Mesothelial cell of epicardium (in vitro differentiated cells): ENCODE measurements at places on chromosomes 3 and 15. TPM values are rescaled to one million over a fixed set of nuclear protein-coding genes. Genes with fewer than 3 reads are reported as not detected.
A peak's percentile ranks its signal among the peaks of the same experiment; 100 is the strongest.

TEX55 gene
- total RNA-seq: not detected in 3 replicates

CYP8B1 gene
- total RNA-seq: not detected in 3 replicates

CPA3 gene
- total RNA-seq: 0.13 TPM in 1 of 3 replicates, not detected in the others

- DNase-seq: no peak
Measured at GRCh38 chr3:71511037-71511436, 72.5 kb downstream of the FOXP1 start.

GRCh38 chr3:103672346-103672745 is 1237.5 kb downstream of the ZPLD1 start:
- no peak for DNase-seq

- DNase-seq: peak; percentile 71
Measured at GRCh38 chr15:48963524-48964113, at the start of gene SHC4. Gene SHC4 (minus strand): TSS chr15:48963919. CDS start chr15:48963015, 904 bp downstream.

GRCh38 chr3:148605521-148605920 is 92.2 kb upstream of the AGTR1 start:
- no peak for DNase-seq

DNA sequence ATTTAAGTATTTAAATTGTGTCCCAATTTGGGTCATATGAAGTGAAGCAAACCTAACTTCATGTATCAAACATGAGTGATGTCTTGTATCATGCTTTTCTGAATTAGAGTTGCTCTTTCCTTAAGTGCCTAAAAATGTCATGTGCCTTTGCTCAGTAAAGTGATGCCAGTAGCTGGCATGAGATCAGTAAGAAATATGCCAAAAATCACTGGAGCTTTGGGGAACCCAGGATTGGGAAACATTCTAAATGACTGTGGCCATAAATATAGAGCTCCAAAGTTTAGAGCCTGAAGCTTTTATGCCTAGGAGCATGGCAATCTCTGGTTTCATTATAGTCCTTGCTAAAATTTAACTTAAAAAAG is 33.8 kb downstream of the RBMS3 start:
- DNase-seq: no peak

DNA sequence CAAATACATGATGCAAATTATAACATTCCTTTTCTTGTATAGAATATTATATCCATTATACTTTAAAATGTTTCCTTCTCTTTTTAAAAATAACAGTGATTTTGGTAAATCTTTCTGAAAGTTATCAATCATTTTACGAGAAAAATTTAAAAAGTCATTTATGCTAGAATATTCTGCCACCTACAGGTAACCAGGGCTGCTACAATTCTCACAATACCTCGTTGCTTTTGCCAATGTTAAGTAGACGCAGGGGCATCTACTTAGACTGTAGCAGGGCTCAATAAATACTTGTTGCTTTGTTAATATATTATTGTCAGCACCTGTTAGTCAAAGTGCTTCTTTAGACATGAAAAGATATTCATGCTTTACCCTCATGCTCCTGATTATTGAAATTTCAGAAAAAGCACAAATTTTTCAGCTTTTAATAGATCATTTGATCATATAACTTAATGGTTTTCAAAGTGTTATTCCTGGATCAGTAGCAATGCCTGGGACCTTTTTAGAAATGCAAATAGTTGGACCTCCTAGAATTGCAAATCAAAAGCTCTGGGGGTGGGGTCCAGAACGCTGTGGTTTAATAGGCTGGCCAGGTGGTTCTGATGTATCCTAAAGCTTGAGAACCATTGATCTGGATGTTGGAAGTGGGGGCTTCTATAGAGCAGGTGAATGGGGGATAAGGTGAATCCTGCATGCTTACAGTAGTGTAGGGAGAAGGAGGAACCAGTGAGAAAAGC is 223.6 kb upstream of the PDZRN3 start:
- no peak for DNase-seq

DNA sequence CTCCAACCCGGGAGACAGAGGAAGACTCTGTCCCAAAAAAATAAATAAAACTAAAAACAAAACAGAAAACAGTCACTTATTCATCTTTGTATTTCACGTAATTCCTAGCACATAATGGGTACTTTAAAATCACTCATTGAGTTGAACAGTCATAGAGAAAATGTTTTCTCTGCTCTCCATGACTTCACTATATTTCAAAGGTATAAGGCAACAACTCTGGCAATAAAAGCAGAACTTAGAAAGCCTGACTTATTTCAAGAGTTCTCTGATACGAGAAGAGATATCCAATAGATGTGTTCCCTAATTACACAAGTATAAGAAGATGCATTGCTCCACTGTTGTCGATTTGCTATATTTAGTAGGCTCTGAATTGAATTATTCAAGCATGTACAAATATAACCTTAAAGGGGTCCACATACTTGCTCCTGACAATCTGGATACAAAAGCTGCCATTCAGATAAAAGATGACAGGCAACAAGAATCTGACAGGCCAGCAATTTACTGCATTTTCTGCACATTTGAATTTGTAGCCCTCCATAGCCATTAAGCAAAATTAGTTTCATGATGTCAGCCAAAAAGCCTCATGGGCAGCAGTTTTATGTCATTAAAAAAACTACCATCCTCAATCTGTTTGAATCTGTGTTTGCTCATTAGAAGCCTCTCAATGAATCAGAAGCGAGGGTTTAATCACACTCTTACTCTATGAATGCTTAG is 47.9 kb downstream of the PEAK1 start:
- DNase-seq: no peak

DNA sequence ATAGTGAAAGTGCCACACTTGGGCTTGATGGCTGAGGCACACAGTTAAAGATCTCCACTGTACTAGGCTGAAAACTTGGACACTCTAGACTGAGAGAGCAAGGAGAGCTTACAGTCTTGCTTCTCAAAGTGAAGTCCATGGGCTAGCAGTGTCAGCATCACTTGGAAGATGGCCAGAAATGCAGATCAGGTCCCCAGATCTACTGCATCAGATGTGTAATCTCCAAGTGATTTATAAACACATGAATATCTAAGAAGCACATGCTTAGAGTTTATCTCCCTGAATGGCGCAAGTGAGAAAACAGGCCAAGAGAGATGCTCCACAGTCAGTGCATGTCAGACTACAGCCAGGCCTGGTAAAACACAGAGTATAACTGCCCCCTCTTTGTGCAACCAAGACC is 308.6 kb downstream of the CLSTN2 start:
- DNase-seq: no peak

DNA sequence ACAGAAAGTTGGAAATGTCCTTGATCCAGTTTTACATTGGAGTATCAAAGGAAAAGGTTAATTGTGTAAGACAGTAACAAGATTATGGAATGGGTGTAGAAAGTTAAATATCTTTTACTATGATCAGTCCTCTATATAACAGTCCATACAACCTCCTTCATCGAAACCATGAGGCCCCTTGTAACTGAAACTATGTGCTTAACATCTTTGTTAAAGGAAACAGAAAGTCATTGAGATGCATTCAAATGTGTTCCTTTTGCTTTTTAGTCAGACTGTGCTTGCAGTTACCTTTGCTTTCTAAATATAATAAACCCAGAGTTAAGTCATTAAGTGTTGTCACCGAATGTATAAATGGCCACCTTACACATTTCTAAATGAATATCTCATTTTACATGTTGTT is 1298.5 kb downstream of the ROBO2 start:
- DNase-seq: no peak

DNA sequence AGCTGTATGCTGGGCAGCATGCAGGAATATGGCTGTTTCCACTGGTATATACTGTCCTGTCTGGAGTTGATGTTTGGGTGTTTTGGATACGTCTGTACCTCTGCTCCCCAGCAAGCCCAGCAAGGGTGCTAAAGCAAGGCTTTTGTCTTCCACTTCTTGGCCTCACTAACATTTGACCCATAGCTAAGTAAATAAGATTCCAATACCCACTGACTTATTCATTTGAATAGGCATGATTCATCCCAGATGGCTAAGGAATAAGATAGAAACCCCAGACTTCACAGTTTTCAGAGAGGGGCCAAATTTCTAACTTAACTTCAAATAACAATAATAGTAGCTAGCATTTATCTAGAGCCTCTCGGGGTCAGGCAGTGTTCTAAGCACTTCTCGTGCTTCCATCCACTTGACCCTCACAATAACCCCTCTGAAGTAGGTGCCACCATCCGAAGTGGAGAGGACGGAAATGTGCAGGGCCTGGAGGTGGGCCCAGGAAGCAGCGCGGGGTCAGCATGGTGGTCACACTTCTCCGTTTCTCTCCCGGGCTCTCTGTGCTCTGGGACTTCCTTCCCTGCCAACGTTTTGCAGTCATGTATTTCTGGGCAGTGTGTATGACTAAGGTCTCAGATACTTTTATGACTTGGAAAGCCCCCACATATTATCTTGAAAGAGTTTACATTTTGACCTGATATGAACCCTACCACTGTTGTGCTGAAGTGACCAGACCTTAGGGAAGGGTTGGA is 39.3 kb downstream of the LRRK1 start:
- DNase-seq: no peak

- no peak for DNase-seq
Measured at GRCh38 chr3:154884952-154885351, 195.2 kb upstream of the MME start.

DNA sequence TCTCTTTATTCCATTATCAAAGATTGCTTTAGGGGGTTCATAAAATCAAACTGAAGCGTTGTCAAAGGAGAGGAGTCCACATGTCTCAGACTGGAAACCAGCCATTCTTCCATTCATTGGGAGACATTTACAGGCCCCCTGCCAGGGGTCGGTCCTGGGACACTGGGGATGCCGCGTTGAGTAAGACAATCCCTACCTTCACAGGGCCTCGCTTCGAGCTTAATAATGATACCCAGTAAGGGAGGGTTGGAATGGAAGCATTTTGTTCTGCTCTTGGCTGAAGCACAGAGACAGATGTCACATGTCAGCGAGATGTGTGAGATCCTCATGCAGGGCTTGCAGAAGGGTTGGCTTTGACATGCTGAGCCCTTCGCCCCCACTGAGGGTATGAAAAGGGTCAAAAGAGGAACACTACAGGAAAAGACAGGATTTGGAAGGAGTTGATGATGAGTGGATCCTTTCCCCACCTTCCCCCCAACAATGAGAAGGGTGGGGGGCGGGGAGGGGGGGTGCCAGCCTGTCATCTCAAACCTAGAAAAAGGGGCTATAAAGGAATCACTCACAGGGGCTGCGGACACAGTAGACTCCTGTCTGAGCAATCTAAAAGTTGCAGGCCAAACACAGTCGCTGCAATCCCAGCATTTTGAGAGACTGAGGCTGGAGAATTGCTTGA is 25.6 kb upstream of the ARL8B start:
- DNase-seq: no peak

DNA sequence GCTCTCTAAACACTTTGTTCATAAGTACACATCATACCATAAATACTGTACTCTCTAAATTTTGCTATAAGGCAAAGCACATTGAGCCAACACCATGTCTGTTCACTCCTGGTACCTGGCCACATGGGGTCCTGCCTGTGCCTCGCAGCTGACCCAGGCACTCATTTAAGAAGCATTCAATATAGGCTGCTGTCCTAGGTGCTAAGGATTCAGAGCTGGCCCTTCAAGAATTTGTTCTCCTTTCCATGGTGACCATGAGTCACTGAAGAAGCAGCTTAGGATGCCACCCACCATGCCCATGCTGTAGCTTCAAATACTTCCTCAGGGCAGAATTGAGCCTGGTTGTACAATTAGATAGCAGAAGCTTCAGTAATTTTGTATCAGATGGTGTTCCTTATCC is 119.2 kb upstream of the ZBED2 start:
- no peak for DNase-seq

GRCh38 chr3:37053753-37054152 is 60.4 kb downstream of the MLH1 start:
- DNase-seq: no peak

- no peak for DNase-seq
Measured at GRCh38 chr15:70151462-70151861, 53.7 kb upstream of the TLE3 start.

- DNase-seq: no peak
Measured at GRCh38 chr3:154022606-154023005, 98.6 kb upstream of the ARHGEF26 start.

DNA sequence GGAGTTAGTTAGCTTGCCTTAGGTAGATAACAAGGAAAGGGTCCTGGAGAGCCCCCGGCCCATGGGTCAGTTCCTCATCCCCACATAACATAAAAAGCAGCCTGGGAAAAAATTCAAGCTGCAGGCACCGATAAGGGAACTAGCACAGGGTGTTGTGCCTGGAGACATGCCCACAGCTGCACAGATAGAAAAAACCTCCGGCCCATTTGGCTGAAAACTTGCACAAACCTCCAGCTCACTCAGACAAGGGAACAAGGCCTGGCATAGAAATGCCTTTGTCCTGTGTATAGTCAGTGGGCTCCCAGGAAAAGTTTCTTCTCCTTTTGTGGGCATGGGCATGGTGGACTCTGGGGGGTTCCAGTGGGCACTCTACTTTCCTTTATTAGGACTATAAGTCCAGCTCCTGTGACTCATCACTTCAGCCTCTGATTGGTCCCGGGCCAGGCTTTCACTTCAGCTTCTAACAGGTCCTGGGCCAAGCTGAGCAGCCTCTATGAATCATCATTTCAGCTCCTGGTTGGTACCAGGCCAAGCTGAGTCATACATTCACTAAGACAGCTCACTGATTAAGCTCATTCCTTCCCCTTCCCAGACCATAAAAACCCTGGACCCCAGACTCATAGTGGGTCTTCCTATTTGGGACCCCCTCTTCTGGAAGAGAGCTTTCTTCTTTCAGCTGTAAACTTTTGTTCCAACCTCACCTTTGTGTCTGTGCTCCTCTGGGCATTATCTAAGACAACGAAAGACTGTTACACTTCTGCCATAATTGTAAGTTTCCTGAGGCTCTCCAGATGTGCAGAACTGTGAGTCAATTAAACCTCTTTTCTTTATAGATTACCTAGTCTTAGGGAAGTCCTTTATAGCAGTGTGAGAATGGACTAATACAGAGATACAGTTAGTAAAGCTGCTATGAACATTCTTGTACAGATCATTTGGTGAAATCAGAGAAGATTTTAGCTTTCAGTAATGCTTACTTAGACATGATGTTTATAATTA is 348.0 kb upstream of the DPPA4 start:
- DNase-seq: no peak

- no peak for DNase-seq
Measured at GRCh38 chr15:82995938-82996337, 9.9 kb downstream of the RAMAC start.

DNA sequence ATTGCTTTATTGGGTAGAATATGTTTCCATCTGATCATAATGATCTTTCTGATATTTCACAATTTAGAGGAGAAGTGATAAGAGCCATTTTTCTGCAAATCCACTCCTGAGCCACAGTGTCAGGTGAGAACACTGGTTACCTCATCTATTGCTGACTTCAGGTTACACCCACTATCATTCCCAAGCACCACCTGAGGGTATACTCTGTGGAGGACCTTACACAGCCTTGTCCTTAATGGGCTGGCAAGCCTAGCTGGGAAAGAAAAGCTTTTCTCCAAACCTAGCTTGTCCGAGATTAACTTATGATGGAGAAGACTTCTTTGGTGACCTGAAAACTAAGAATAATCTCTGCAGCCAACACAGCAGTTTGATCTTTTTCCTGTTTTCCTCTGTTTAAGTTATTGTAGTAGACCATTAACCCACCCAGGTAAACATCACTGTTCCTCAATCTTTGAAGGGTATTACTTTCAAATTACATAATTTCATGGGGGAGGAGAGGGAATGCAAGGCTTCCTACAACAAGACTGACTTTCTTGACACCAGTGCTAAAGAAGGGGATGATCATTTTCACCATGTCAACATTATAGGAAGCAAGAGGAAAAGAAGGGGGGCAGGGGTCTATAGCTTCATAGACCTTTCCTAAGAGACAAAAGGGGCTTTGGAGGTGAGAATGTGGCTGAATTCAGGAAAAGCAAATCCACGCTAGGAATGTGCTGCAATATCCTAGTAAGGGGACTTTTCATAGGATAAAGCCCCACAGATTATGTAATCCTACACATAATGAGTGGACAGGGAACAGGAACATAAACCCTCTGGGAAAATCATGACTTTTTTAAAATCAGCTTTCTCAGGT is 1.7 kb downstream of the NCEH1 start:
- no peak for DNase-seq
